ENCODE measurements at places on chromosomes 5 and 9.

GRCh38 chr5:150021491-150022157, 21.1 kb downstream of the HMGXB3 start:
- DNase-seq: no peak

GRCh38 chr5:72347801-72348308, 27.7 kb downstream of the PTCD2 start:
- no peak for DNase-seq

- DNase-seq: peak; percentile 13
These were observed 481.8 kb downstream of the MTRR start for GRCh38 chr5:8350644-8351339.

GRCh38 chr5:146751781-146752401, 126.7 kb downstream of the PPP2R2B start:
- DNase-seq: peak; percentile 42

GRCh38 chr9:137064027-137064879, 6.1 kb downstream of the SAPCD2 start:
- peak; percentile 66 for DNase-seq

GRCh38 chr5:153831973-153832372, 206.7 kb downstream of the FAM114A2 start:
- DNase-seq: peak; percentile 57

- no peak for DNase-seq
These were observed 8.1 kb upstream of the OMD start for GRCh38 chr9:92432350-92432749.

- DNase-seq: no peak
These were observed 612.6 kb upstream of the ST8SIA4 start for GRCh38 chr5:101515721-101516120.

DNA sequence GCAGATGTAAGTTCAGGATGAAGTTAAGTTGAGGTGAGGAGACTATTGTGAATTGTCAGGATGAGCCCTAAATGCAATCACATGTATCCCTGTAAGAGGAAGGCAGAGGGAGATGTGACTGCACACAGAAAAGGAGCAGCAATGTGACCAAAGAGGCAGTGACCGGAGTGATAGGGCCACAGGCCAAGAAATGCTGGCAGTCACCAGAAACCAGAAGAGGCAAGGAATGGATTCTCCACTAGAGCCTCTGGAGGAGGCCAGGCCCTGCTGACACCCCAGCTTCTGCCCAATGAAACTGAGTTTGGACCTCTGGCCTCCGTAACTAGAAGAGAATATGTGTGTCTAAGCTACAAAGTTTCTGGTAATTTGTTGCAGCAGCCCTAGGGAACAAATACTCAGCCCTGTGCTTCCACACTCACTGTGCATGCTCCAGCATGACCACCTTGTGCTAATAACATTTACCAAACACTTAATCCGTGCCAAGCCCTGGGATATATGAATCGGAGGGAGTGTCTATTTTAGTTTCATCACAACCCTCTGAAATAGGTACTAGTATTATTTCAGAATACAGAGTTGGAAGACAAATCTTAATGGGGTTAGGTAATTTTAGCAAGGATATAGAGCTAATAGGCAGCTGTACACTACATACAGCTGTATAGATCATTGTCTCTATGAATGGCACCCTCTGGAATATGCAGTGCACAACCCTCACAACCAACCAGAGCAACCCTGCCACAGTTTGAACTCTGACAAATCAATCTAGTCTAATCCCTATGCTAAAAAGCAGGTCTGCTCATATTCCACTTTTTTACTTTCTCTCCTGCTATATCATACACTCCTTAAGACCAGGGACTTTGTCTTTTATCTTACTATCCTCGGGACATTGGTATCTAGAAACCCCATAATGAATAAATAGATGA, 7.8 kb upstream of the GPX8 start:
- DNase-seq: no peak

GRCh38 chr5:82255844-82256243, 22.3 kb downstream of the RPS23 start:
- no peak for DNase-seq

GRCh38 chr9:110555551-110556331, 23.8 kb downstream of the SVEP1 start:
- no peak for DNase-seq

DNA sequence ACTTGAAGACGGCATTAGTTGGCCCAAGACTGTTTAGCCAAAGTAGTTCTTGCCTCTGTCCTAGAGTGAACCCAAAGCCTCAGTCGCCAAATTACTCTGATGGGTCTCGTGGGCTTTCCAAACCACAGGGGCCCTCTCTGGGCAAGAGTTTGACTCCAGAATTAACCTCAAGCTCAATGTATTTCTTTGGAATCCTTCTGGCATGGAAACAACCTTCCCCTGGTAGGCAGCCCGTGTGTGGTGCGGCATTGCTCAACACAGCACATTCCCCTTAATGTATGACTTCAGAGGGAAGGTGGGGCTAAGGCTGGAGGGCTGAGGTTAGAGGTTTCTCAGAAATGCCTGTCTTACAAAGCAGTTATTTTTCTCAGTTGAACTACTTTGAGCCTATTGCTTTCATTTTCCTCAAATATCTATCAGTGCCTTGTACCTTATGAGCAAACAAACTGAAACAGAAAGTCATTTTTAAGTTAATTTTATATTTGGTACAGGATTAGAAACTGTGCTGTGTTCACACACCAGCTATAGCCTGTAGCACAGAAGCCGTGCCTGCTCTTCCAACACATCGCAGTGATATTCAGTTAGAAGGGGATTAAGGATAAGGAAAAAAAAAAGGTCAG, 123.9 kb upstream of the HAPLN1 start:
- DNase-seq: peak; percentile 8

GRCh38 chr9:91212596-91213243, 149.0 kb downstream of the AUH start:
- no peak for DNase-seq

DNA sequence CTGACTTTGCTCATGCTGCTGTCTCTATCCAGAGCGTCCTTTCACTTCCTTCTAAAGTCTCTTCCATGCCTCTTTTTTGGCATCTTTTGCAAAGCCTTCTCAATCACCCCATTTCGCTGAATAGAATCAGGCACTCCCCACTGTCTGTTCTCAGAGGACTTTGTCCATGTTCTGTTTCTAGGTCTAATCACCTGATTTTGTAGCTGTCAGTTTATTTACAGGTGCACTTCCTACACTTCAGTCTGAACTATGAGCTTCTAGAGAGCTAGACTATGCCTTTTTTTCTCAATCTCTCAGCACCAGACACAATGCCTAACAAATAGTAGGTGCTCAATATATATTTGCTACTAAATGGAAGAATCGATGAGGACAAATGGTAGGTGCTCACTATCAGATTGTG, 29.9 kb downstream of the TLR4 start:
- no peak for DNase-seq

DNA sequence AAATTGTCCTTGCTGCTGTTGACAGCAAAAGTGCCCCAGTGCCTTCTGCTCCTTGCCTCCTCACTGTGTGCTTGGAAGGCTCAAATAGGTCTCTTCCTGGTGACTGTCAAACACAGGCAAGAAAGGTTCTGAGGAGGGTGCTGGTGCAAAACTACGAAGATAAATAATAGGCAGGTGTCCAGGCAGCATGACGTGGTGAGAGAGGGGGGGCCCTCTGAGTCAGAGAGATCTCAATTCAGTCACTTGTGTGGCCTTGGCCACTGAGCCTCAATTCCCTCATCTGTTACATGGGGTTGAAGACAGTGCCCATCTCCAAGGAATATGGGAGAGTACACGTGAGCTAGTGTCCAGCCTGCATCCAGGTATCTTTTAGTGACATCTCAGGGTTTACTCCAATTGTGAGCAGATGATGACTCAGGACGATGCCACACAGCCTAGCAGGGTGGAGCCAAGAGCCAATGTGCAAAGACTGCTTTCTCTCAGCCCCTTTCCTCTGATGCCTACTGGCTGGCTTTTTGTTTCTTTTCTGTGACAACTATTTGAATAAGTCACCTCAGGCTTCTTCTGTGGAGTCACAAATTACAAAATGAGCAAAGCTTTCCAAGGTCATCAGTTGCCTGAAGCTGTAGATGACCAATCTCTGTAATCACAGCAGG, 29.7 kb upstream of the SMIM32 start:
- DNase-seq: no peak

GRCh38 chr9:72857624-72857996, 95.2 kb downstream of the ALDH1A1 start:
- no peak for DNase-seq

- DNase-seq: no peak
These were observed 472.3 kb downstream of the PLK2 start for GRCh38 chr5:57987552-57987951.

- DNase-seq: no peak
These were observed 279.3 kb downstream of the ASTN2 start for GRCh38 chr9:117135501-117136098.

DNA sequence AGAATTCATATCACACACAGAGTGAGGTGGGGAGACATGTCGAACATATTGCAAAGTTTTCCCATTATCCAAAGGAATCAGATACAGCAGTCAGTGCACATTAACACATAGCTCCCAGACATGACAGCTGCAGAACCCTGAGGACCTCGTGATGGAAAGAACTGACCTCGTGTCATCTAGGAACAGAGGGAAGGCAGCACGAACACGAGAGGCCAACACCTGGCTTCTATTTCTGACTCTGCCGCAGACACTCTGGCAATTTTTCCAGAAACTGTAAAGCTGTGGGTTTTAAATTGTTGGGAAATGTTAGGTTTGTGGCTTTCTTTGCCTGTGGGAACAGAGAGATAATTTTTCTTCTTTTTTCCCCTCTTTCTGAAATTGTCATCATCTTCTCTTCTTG, 315.0 kb upstream of the PIK3R1 start:
- no peak for DNase-seq

DNA sequence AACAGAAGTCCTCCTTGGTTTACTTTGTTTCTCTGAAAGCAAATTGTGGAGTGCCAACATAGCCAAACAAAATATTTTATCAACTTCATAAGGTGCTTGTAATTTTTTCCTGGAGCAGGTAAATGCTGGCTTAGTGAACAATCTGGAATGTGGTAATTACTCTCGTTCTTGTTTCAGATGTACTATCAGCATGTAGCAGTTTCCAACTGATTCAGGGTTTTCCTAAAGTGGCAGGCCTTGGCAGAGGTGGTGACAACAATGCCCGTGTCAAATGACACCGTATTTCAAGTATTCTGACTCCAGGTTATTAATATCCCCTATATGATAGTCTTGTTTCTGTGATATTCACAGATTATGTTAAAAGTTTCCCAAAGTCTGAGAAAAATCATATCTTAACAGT, 1.2 kb downstream of the C9orf72 start:
- DNase-seq: no peak

GRCh38 chr5:177189416-177189815, 55.8 kb downstream of the NSD1 start:
- DNase-seq: no peak

- DNase-seq: no peak
These were observed 308.7 kb downstream of the SPOCK1 start for GRCh38 chr5:137190441-137190840.

- peak; percentile 82 for DNase-seq
These were observed 85.1 kb upstream of the GRHPR start for GRCh38 chr9:37337301-37337890.

DNA sequence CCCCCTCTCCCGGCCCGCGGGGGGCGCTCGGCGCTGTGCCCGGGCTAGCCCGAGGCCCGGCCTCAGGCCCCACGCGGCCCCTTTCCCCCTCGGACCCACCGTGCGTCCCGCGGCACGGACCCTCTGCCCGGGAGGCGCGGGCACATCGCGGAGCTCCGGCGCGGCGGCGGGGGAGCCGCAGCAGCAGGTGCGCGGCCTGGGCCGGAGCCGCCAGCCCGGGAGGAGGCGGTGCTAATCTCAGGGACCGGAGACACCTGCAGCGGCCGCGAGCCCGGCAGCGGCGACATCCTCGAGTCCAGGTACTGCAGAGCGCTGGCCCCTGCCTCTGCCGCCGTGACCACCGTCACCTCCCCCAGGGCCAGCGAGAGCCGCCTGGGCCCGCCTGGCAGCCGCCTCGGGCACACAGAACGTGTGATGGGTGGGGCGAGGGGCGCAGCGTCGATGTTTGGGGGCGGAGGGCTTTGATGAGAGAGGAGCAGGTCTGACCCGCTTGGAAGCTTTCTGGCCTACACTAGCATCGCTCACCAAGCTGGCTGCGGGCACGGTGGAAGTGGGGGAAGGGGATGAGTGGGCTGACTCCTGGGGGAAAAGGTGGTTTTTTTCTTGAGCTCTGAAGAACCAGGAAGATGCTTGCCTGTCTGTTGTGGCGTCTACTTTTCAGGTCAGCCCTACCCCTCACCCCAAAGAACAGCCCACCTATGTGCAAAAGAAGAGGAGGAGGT, 524 bp downstream of the CYFIP2 start:
- DNase-seq: no peak

- DNase-seq: peak; percentile 37
These were observed 7.8 kb downstream of the ENG start for GRCh38 chr9:127846443-127847177.

DNA sequence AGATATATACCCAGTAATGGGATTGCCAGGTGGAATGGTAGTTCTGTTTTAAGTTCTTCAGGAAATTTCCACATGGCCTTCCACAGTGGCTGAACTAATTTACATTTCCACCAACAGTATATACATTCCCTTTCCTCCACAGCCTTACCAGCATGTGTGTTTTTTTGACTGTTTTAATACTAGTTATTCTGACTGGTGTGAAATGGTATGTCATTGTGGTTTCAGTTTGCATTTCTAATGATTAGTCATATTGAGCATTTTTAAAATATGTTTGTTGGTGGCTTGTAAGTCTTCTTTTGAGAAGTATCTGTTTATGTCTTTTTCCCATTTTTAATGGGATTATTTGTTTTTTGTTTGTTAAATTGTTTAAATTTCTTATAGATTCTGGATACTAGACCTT, 208.9 kb downstream of the CFAP90 start:
- DNase-seq: no peak

- no peak for DNase-seq
These were observed 81.1 kb upstream of the KLF9 start for GRCh38 chr9:70495514-70495913.

GRCh38 chr5:38167562-38167996, 90.8 kb upstream of the EGFLAM start:
- no peak for DNase-seq

- no peak for DNase-seq
These were observed 117.6 kb downstream of the PRDM6 start for GRCh38 chr5:123206618-123207017.

DNA sequence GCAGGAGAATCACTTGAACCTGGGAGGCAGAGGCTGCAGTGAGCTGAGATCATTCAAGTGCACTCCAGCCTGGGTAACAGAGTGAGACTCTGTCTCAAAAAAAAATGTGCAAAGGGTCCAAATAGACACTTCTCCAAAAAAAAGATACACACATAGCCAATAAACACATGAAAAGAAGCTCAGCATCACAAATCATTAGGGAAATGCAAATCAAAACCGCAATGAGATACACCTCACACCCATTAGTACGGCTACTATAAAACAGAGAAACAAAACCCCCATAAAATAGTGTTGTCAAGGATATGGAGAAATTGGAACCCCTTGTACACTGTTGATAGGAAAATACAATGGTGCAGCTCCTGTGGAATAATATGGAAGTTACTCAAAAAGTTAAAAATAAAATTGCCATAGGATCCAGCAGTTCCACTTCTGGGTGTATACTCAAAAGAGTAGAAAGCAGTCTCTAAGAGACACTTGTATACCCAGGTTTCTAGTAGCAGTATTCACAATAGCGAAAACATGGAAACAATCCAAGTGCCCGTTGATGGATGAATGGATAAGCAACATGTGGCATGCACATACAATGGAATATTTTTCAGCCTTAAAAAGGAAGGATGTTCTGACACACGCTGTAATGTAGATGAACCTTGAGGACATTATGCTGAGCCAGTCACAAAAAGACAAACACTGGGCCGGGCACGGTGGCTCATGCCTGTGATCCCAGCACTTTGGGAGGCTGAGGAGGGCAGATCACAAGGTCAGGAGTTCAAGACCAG, 57.2 kb upstream of the PPARGC1B start:
- no peak for DNase-seq
